ENCODE measurements at places on chromosomes 1 and 21. TPM values are rescaled to one million over a fixed set of nuclear protein-coding genes. Genes with fewer than 3 reads are reported as not detected.

- no peak for DNase-seq
Measured at GRCh38 chr1:183699616-183700160, 46.6 kb upstream of the APOBEC4 start.

GRCh38 chr1:25544819-25545218 is 1.4 kb downstream of the LDLRAP1 start:
- no peak for DNase-seq

DNA sequence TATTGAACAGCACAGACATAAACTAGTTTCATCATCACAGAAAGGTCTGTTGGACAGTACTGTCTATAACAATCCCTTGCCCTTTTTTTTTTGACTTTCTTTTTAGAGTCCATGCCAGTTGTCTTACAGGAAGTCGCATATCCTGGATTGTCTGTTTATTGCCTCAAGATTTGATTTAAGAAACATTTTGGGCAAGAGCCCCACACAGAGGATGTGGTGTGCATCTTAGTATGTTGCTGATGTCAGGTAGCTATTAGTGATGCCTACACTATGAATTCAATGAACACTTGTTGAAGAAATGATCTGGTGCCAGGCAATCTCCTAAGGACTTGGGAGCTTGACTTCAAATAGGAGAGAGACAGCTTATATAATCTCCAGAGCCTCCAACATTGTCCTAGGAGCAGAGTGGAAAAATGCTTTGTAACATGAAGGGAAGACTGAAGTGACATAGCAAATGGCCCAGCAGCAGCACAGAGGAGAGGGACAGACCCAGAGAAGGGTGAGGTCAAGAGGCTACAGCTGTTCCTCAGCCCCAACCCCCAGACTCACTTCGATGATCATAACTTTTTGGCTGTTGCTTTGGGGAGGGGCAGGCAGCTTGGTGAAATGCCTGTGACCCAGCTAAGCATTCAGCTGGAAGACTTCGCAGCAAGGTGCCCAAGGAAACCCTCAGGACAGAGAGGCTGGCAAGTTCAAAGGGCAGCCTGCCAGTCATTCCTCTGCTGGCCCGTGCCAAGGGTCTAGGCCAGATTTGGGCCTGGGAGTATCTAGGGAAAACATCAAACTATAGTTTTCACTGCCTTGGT is 7.5 kb upstream of the RAB29 start:
- DNase-seq = no peak

GRCh38 chr1:158053276-158053675 is 59.8 kb downstream of the KIRREL1 start:
- no peak for DNase-seq

DNA sequence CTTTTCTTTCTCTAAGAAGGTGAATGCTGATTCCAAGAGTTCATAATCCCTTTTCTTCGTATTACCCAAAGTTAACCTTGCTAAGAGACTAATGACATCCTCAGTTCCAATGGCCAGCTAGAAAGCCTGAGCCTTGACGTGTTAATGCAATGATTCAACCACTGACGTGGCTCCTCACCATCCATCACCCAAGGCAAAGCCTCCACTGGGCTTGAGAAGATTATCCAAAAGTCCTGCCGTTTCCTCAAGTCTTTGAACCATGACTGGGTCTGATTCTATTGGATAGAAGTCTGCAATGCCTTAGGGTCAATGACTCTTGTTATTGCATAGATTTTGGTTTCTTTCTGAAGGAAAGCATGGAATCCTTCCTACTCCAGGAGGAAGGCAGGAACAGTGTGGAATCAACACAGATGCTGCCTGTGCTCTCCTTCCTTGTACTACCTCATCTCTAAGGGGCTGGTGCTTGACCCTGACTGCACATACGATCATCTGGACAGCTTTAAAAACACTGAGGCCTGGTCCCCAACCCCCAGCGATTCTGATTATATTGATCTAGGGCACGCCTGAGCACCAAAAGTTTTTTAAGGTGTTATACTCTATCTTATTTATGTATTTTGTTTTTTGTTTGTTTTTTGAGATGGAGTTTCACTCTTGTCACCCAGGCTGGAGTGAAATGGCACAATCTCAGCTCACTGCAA is 69.3 kb upstream of the ANGPTL1 start:
- no peak for DNase-seq

GRCh38 chr21:29368906-29369305 is 70.2 kb downstream of the BACH1 start:
- no peak for DNase-seq

- no peak for DNase-seq
Measured at GRCh38 chr1:201062511-201063091, 39.1 kb upstream of the KIF21B start.

DNA sequence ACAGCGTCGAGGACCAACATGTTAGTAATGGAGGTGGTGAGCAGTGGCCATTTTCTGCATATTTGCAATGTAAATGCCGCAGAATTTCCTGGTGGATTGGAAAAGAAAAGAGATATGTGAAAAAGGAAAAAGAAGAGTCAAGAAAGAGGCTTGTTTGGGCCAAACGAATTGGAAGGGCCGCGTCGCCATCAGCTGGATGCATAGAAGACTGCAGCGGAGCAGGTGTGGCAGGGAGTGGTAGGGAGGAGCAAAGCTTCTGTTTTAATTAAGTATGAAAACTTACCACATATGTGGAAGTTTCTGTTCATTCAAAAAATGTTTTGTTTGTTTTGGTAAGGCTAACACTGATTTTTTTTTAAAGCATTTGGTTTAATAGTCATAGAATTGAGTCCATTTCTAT is 690.7 kb downstream of the NCAM2 start:
- no peak for DNase-seq

DNA sequence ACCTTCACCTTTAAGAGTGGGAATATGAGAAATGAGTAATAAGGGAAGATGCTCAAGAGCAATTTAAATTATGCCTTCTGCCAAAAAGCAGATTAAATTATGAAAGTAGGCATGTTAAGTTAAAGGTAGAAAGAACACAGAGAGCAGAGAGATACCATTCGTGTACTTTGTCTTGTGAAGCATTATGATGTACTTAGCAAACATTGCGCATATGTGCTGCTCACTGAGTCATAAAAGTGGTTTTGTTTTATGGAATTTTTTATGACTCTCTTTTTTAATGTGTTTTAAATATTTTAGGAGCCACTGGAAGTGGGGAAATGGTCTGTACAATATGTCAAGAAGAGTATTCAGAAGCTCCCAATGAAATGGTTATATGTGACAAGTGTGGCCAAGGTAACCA is 35.3 kb downstream of the MTF2 start:
- DNase-seq = no peak

DNA sequence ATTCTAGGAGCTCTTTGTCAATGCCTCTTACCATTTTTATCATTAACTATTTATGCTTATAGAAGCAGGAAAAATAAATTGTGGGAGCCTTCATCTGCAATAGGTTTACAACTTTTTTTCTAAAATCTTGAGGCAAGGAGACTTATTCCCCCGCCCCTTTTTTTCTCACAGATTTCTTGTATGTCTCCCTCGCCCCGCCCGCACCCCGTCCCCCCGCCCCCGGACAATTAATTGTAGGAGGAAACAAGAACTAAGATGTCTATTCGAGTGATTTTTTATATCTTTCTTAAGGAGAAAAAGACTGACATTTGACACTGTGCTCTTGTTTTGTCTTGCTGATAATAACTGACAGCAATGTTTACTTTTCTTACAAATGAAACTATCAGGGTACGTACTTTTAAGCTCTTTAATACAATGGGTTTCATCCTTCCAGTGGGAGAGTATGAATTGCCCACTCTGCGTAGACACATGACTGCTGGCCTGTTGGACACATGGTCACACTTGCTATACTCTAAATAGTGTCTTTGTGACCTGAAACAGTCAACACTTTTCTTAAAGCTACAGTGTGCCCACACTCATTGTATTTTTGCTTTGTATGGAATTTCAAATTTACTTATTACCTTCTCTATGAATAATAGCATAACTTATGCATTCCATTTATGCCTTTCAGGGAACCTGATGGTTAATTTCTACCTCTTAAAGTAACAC is 1.5 kb upstream of the IVNS1ABP start:
- DNase-seq = no peak

DNA sequence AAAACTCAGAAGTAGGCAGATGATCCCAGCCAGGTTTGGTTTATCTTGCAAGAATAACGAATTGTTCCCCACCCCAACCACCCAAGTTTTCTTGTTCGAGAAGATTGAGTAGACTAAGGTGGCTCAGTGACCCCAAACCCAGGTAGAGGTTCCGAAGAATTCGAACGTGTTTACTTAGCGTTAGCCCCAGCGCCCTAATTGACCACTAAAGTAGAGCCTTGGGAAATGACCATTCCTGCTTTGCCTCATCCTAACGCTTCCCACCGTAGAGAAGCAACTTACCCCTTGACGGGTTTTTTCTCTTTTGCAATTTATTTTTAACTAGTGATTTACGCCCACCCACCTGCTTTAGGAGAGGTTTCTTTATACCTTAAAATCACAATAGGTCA is 870 bp downstream of the FBXO28 start:
- no peak for DNase-seq

DNA sequence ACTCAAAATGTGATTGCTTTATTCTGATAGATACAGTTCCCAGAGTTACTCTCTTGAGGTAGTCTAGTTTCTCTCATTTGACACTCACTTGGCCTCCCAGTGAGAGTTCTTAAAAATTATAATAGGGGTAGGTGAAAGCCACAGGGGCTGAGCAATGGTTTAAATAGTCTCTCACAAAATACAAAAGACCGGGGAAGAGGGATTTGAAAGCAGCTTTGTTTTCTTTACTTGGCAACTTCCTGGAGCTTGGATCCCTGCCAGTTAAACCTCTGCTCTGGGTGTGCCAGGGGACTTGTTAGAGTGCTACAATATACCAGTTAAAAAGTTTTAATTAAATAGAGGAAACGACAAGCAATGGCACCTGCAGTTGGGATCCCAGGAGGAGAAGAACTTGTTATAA is 31.7 kb downstream of the OR13G1 start:
- DNase-seq = no peak

- peak; percentile 59 for DNase-seq
Measured at GRCh38 chr1:21022279-21023040, 154.2 kb downstream of the EIF4G3 start.

- DNase-seq = no peak
Measured at GRCh38 chr1:32045772-32046171, 27.0 kb upstream of the TMEM39B start.

DNA sequence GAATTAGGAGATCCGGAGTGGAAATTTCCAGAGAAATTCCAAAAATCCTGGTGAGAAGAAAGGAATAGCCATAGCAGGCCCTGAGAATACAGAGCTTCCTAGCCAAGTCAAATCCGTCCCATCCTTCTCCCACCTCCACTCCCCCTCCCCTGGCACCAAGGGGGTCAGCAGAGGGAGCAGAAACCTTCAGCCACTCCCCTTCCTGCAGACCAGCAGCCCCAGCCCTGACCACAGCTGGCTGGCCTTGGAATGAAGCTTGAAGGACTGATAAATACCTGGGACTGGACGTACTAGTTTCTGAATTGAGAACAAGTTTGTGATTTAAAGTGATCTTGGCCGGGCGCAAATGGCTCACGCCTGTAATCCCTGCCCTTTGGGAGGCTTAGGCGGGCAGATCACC is 13.8 kb upstream of the RIPPLY3 start:
- DNase-seq = no peak

DNA sequence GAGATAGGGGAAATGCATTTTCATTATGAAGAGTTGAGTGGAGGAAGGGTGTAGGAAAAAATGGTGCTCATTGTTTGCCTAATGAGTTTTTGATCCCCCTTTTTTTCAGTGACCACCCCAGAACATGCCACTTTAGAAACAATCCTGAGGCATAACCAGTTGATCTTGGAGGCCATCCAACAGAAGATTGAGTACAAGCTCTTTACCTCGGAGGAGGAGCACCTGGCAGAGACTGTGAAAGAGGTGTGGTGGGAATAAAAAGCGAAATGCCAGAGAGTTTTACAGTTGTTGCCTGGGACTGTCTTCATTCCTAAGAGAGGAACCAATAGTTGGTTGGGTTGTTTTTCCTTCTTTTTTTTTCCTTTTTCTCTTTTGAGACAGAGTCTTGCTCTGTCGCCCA is 54.3 kb upstream of the EPHA8 start:
- no peak for DNase-seq

DNA sequence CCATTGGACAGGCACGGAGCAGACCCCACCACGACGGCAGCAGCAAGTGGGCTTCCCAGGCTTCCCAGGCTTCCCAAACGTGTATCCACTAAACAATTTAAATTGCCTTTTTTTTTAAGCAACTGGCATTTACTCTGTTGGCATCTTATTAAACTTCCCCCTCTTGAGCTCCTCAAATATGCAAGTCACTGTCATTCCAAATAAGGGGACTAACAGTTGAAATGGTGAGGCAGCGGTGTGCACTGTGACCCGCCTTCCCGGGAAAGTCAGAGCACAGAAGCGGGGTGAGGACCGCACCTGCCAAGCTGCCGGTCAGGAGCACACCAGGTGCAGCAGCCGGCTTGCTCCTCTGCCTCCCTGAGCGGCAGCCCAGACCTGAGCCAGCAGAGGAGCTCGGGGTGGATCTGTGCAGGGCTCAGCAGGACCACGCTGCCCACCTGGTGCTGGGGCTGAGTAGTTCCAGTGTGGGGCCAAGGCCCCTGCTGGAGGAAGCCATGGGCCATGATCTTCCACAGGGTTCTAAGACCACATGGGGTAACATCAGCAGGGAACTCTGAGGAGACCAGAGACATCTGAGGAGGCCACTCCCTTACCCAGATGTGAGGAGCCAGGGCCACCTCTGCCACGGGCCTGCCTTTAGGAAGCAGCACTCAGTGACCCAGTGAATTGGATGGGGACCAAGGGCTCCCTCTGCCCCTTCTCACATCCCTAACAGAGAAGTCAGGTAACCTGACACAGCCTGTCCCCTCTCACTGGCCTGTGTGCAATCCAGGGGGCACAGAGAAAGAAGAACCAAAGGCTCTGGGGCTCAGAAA is 245.4 kb downstream of the NPHP4 start:
- no peak for DNase-seq

DNA sequence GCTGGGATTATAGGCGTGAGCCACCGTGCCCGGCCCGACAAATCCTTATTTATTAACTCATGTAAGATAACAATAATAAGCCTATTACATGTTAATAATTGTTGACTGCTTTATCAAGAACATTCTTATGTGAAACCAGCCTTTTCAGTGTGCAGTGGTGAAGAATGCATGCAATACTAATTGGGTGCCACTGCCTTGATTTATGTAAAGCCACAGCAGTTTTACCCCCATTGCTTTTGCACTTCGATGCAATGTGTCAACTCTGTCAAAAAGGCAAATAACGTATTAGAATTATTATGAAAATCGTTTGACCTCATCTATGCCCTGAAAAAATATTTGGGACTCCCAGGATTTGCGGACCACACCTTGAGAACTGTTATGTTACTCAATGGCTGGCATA is 18.3 kb downstream of the NPR1 start:
- no peak for DNase-seq

- DNase-seq = no peak
Measured at GRCh38 chr21:34984356-34985058, 64.6 kb downstream of the RUNX1 start.

DNA sequence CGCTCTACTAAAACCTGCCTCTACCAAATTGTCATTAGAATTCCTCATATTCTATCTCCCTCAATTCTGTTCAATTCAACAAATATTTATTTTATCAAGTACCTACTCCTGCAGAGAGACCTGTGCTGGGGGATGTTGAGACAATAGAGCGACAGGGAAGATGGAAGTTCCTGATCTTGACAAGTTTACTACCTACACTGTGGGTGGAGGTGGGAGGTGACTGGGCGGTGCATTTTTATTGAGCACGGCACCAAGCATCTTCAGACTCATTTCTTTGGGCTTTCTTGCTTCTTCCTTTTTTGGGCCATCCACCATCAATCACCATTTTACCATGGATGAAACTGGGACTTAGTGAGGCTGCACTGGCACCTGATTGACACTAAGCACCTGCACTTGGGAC is 61.3 kb downstream of the KIRREL1 start:
- DNase-seq = no peak

The SPTA1 gene
- 26.4 TPM for polyA plus RNA-seq

The S100A5 gene
- not detected for polyA plus RNA-seq

The ASCL5 gene
- polyA plus RNA-seq = 0.89 TPM

The KCNK1 gene
- 5.6 TPM for polyA plus RNA-seq
